Vagina (tissue), 2 donors: ENCODE measurements at places on chromosomes 11 and 22.

DNA sequence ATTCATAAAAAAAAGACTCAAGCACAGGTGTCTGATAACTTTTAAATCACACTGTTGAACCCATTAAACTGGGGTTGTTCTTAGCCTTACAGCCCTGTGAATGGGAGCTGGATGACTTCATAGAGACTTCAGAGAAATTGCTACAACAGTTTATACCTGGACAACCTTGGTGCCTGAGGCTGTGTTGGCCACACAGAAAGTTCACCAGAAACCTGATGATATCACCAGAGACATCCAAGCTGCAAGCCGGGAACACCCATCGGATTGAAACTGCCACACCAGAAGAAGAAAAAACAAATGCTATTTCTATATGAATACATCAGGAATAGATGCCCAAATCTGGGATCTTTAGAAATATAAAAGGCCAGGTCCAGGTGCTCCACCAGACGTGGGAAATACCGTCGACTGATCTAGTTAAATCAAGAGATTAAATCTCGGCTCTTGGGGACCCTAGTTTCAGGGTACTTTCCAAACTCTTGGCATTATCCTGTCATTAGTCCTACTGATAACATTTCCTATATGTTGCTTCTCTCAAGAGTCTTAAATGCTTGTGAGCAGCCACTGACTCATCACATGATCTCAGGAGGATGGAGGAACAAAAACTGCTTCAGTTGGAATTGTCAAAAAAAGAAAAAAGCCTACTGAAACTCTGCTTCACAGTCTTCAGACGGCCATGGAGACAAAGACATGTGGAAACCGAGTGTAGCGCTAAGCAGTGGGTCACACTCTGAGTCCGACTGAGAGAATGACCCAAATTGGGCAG is 28.6 kb upstream of the APOL5 start:
- DNase-seq, result no peak

- no peak for DNase-seq
Observed at GRCh38 chr11:65036931-65037330, 4.1 kb upstream of the SAC3D1 start.

DNA sequence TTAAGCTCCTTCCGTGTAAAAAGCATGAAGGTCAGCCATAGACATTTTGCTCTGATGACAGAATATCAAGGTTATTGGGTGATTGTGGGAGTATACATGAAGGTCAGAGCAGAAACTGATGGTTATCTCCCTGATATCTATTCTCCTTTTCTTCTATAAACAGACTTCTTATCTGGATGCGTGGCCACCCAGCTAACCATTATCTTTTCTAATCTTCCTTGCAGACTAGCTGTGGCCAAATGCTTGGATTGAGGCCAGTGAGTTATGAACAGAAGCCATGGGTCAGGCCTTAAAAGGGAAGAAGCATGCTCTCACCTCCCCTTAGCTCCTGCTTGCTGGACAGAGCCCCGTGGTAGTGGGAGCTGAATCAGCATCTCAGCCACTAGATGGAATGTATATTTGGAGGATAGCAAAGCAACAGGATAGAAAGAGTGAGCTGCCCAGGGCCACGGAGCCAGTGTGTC is 31.3 kb upstream of the LRRC55 start:
- no peak for DNase-seq

DNA sequence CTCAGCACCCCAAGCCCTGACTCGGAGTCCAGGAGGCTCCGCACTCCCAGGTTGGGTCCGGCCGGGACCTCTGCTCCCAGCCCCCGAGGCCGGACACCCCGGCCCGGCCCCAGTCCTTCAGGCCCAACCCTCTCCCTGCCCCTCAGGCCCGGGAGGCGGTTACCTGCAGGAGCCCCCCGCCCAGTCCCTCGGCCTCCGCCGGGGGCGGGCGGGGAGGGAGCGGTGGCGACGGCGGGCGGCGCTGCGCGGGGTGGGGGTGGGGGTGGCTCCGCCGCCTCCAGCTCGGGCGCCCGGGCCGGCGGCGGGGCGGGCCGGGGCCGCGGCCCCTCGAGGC is 310 bp downstream of the TCF20 start:
- no peak for DNase-seq

DNA sequence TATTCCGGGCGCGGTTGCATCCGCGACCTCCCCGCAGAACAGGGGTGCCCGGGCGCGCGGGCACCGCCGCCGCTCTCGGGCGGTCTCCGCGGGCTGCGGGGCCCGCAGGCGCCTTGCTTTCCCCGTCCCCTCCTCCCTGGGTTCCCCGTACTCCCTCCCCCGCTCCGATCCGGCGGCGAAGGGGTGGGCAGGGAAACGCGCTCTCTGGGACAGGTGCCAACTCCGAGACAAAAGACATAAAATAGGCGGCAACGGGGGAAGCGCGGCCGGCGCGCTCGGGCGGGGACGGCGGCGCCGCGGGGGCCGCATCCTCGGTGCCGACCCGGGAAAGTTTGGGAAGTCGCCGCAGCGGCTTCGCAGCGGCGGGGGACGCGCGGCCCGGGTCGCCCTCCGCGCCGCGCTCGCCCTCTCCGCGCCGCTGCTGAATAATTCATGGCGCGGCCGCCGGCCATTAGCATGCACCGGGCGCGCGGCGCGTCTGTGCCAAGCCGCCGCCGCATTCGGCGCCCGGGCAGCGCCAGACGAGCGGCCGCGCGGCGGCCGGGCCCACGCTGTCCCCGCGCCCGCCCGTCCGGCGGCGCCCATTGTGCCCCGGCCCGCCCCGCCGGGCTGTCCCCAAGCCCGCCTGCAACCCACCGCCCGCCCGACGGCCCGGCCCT is 78.7 kb upstream of the PPARA start:
- no peak for DNase-seq

DNA sequence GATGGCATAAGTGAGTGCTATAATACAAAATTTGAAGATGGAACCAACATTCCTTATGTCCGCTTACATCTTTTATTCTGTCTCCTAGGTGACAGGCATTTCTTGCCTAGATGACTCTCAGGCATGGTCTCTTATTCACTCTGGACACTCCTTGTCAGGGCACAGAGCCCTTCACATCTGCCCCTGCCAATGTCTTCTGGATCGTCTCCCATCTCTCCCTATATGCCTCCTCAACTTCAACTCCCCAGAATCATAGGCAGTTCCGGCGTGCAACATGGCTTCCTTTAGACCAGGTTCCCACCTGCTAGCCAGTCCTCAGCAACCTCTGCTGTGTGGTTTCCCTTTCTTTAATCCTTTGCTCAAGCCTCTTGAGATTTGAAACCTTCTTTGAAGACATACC is 300.9 kb downstream of the TENM4 start:
- DNase-seq, result no peak

DNA sequence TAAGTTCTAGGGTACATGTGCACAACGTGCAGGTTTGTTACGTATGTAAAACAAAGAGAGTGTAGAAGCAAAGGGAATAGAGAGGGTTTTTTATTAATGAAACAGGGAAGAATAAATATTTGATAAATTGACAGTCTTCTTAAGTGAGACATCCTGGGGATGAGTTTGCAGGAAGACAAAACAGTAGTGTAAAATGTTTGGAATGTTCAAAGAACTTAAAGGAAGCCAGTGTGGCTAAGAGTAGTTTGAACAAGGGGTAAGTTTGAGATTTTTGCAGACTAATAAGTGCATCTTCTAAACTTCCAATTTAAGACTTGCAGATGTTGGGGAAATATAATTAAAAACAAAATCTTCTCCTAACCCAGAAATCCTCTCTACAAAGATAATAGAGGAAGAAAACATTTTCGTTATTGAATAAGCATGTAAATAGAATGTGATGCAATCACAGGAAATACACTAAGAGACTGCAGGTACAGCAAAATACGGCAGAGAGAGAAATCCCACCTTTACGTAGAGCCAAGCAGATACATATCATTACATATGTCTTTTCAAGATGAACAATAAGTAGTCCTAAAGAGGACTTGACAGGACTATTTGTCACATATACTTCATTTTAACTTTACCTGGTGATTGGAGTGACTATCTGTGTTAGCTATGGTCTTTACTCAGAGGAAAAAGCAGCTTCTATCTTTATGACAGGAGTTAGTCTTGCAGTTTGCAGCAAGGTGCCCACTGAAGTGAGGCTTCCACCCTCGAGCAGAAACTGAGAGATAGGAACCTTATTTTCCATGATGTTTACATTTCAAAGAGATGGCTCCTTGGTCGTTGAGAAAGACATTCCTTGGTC is 402.1 kb downstream of the CNTN5 start:
- DNase-seq, result no peak

DNA sequence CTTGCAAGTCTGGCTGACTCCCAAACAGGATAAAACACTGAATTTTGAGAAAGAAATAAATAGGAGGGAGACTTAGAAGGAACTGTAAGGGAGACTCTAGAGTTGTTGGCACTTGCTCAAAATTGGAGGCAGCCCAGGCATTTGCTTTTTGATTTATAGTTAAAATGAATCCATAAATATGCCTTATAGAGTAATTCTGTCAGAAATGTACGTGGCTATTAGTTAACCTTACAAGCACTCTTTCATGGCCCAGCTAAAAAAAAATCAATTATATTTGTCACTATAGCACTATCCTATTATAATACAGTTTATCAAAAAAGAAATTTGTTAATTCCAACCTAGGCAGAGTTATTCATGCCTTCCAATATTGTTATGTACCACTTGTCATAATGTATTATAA is 1000.0 kb upstream of the CHORDC1 start:
- DNase-seq, result no peak

GRCh38 chr22:23222793-23223568 is 42.7 kb downstream of the BCR start:
- DNase-seq, result no peak

DNA sequence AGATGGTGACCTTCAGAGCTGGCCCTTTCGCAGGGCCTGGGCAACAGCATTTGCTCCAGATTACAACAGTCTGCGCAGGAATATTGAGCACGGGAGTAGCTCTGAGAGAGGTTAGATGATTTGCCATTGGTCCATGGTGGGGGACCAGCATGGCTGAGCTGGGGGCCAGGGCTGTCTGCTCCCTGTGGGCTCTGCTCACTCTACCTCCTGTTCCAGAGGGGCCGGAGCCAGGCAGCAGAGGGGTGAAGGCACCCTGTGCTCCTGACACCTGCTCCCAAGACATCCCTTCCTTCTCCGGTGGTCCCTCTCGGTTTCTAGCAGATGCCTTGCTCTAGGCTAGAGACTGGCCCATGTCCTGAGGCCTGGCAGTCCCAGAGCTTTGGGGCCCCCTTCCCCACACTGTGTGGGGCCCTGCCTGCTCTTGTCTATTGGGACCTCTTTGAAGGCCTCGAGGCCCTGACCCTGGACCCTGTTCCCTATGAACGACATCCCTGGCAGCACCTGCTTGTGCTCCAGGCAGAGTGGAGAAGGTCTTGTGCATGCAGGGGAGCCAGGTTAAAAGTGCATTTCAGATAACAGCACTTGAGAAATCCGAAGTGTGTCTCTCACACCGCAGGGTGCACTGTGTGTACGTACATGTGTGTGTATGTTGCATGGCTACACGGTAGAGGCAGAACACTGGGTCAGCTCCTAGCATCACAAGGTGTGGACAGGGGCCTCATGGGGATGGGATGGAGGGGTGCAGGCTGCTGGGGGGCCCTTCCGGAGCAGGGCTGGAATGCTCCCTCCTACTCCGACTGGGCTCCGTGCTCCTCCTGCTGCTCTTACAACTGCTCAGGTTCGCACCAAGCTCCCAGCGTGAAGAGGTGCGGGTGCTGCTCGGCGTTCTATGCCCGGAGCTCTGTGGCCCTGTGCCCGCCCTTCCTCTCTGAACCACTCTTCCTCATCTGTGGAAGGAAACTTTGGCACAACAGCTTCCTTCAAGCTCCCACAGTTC is 123.3 kb upstream of the B3GAT1 start:
- DNase-seq, result no peak

DNA sequence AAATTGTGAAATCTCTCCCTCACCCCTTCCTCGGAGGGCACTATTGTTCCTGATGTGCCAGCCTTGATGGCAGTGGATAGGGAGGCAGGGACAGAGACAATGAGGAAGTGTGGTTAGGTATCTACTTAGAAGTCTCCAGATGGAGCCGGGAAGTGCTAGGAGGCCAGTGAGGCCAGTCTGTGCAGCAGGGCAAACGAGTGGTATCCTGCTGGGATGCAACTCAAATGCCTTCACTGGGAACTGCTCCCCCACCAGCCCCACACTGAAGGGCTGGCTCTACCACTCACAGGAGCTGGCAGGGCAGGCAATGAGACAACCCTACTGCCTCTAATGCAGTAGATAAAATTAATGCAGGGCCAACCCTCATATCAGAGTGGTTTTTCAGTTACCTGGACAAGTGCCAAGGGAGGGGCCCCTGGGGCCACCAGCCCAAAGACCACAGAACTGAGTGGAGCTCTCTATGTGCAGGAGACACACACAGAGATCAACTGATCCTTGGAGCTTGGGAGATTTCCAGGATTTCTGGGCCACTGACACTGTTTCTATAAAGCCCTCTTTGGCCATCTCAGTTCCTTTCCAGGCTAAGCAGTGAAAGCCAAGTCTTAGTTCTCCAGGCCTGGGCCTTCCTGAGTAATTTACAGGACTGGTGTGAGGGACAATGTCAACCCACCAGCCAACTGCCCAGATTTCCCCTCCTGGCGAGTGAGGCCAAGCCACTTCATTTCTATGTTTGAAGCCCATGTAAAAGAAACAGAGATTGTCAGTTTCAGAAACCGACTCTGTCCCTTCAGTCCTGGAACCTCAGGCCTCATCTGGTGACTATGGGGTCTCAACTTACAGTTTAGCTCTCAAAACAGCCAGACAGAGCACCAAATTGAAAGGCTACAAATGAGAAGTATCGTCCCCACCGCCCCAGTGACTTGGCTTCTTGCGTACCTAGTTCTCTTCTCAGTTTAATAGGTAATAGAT is 4.1 kb downstream of the MIF start:
- no peak for DNase-seq

DNA sequence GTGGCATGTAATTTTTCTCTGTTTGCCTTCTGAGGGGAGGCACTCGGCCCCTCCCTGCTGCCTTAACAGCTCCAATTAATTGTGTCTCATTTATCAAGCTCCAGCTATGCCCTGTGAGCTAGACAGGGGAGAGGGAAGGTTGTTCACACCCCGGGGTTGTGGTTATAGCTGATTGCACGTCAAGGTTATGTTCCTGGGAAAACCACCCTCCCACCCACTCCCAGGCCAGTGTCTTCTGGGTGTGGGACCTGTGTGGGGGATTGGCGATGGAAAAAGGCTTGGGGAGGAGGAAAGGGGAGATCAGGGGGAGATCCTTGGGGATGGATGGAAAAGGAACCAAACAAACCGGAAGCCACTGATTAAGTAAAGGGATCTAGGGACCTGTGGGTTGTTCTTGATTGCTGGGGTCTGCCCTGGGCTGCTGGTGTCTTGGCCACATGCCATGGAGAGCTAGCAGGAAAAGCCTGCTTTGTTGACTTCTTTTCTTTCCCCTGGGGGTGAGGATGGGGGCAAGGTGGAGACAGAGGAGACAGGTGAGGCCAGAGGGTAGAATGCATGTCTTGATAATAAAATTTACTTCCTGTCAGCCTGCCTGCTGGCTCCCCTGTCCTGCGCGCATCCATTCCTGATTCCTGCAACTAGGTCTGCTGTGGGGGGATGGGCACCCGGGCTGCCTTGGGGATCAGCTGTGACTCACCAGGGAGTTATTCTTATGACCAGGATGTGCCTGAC is 13.5 kb upstream of the SORL1-AS1 start:
- no peak for DNase-seq

DNA sequence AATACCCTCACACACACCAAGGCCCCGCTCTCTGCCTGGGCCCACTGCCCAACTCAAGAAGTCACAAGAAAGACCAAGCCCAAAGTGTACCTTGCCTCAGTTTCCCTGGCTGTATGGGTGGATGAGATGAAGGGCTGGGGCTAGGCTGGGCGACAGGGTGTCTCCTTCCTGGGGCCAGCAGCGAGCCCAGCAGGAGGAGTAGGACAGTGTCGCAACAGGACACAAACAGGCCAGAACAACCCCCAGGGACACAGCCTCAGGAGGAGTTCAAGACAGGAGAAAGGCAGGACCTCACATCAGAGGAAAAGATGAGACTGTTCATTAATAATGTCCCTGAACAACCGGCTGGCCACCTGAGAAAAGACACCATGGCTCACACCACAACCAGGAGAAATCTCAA is 13.3 kb downstream of the CSNK1E start:
- DNase-seq, result no peak
